ENCODE measurements at places on chromosomes 3 and 15.

DNA sequence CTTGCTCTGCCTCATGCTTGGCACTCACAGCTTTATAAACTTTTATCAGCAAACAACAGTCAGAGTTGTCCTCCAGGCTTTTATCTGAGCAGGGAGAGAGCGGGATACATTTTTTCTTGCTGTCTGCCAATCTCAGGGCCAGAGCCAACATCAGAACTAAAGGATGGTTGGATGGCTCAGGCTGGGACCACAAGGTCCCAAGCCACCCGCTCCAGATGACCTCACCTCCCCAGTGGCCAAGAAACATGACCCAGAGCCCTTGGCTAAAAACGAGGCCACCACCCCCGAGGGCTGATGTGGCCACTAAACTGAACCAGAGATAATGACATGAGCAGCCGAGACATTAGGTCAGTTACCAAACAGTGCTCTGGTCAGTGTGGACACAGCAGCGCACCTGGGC, 18.8 kb upstream of the SPATA12 start:
- DNase-seq: no peak

DNA sequence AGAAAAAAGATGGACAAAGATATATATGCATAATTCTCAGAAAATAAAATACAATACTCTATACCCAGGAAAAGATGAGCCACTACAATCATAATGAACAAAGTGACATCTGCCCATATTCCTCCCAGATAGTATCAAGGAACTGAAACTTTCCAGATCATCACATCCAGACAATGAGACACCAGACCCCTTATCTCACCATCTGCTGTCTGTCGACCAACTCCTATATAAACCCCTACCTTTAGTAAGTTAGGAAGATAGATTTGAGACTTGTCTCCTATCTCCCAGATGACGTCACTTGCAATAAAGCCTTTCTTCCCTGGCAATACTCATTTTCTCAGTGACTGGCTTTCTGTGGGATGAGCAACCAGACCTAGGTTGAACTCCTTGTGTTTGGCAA, 1071.6 kb downstream of the PLOD2 start:
- no peak for DNase-seq

DNA sequence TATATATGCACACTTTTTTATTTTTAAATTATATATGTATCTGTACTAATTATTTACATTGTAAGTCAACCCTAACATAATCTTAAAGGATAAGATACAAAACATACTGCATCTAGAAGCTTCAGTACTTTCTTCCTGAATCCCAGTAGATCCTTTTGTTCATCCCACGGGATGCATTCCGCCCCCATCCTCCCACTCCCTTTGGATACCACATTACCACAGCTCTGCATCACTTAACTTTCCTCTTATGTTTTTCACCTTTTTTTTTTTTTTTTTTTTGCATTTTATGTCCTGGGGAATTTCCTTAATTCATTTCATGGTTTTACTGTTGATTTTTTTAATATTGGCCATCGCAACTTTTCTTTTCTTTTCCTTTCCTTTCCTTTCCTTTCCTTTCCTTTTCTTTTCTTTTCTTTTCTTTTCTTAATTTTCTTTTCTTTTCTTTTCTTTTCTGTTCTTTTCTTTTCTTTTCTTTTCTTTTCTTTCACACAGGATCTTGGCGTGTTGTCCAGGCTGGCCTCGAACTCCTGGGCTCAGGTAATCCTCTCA, 3.0 kb downstream of the OPA1 start:
- DNase-seq: no peak

GRCh38 chr15:29093696-29094343, 175.8 kb downstream of the NSMCE3 start:
- no peak for DNase-seq

GRCh38 chr3:147216143-147216673, 190.1 kb downstream of the ZIC4 start:
- no peak for DNase-seq

- no peak for DNase-seq
These were observed 29.4 kb upstream of the ZNF717 start for GRCh38 chr3:75814797-75815196.

DNA sequence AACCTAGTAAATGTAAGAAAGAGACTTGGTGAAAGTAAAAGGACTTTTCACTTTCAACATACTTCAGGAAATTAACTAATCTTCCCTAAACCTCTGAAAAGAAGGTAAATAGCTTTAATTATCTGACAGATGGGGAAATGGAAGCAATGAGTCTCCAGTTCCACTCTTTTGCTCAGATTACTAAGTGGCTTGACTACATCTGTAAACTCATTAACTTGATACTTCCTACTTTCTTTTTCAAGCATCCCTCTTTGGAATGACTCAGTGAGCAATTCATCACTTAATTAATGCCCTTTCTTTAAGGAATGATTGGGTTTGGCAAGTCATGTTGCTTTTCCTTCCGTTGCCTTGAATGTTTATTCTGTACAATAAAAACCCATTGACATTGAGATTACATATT, 234.2 kb downstream of the GRM7 start:
- no peak for DNase-seq

All from fibroblast of pulmonary artery (primary cell).